EH (cell line): ENCODE measurements at places on chromosomes 1 and 21.

- peak; percentile 19 for DNase-seq
Measured at GRCh38 chr1:16418823-16419425, 18.3 kb downstream of the SPATA21 start.

GRCh38 chr1:119312500-119312899 is 56.1 kb upstream of the HAO2 start:
- no peak for DNase-seq

DNA sequence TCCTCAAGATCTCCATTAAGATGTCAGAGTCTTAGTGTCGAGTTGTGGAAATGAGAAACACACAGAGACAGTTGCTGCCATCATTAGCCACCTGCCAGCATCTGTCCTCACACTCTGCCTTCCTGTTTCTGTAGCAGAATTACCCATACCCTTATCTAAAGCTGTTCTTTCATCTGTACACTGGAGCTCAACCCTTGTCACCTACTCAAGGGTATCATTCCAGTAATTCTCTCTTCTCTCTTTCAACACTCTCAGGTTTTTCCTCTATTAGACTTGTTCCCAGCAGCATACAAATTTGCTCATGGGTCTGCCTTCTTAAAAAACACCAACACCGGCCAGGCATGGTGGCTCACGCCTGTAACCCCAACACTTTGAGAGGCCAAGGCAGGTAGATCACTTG is 27.4 kb upstream of the RNF2 start:
- no peak for DNase-seq

GRCh38 chr1:166172106-166172505 is 5.3 kb upstream of the FAM78B start:
- no peak for DNase-seq

DNA sequence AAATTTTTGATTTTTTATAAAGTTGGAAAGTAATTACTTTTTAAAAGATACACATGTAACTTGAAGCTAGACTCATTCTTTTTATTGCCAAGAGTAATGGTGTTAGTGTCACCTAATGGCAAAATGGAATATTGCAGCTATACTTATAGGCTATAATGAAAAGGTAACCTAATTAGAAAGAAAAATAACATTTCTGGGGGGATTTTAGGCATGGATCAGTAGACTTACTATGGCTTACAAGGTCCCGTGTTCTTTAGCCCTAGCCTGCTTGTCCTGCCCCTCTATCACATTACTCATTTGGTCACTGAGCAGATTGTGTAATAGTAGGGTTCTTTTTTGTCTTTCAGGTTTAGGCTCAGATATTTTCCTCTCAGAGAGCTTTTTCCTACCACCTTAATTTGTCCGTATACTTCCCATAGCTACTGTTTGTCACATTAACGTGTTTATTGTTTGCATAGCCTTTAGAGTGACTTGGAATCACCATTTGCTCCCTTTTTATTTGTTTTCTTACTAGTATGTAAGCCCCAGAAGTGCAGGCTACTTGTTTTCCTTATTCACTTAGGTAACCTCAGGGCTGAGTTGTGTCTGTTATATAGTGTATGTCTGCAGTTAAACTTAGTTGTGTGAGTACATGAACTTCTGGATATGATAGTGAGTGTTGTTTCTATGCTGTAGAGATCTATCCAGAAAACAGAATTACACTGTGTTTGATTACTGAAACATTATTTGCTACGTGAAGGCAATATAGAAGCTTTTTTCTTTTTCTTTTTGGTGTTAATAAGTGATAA is 58.7 kb downstream of the RABGAP1L start:
- DNase-seq, result peak; percentile 50

DNA sequence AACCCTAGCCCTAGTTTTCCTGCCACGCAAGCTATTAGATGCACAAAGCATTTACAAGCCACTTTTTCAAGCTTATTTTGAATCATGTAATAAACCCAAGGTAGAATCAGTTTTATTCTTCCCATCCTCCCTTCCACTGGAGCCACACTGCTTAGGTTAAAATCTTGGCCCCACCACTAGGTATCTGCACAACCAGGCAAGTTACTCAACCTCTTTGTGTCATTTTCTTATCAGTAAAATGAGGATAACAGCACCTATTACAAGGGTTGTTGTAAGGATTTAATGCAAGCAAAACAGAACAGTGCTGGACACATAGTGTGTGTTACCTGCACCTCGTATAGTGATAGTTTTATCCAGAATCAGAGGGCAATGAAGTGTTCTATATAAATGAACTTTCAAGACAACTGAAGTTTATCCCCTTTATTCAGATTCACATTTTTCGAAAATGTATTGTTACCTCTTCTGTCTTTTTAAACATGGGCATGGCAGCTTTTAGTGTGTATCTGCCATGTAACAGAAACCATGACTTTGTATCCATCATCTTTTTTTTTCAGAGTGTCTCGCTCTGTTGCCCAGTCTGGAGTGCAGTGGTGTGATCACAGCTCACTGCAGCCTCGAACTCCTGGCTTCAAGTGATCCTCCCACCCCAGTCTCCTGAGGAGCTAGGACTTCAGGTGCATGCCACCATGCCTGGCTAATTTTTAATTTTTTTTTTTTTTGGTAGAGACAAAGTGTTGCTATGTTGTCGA is 17.2 kb upstream of the TTC39A start:
- DNase-seq, result no peak

- DNase-seq, result peak; percentile 32
Measured at GRCh38 chr1:41240781-41241353, 1.2 kb downstream of the SCMH1 start.

GRCh38 chr1:184509105-184509504 is 122.3 kb downstream of the C1orf21 start:
- no peak for DNase-seq

GRCh38 chr1:78102082-78102481 is 56.3 kb downstream of the GIPC2 start:
- DNase-seq, result peak; percentile 93

- DNase-seq, result no peak
Measured at GRCh38 chr1:79519084-79519760, 512.7 kb upstream of the ADGRL4 start.

DNA sequence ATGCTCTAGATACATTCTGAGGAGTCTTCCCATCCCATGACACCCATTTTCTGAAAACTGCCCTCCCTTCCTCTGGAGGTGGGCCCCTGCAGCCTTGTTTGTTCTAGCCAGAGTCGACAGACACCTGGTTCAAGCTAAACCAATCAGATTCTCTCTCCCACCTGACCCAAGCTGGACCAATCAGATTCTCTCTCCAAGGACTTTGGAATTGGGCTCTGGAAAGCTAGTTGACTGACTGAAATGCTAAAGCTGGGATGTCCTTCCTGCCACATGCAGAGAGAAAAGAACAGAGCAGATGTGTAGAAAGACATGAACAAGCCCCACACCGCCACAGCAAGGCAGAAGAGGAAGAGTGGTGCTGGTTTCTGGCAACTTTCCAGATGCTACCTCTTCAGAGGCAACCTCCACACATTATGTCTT is 24.6 kb downstream of the ASAP3 start:
- DNase-seq, result no peak

GRCh38 chr1:177448652-177449357 is 278.0 kb downstream of the BRINP2 start:
- no peak for DNase-seq

DNA sequence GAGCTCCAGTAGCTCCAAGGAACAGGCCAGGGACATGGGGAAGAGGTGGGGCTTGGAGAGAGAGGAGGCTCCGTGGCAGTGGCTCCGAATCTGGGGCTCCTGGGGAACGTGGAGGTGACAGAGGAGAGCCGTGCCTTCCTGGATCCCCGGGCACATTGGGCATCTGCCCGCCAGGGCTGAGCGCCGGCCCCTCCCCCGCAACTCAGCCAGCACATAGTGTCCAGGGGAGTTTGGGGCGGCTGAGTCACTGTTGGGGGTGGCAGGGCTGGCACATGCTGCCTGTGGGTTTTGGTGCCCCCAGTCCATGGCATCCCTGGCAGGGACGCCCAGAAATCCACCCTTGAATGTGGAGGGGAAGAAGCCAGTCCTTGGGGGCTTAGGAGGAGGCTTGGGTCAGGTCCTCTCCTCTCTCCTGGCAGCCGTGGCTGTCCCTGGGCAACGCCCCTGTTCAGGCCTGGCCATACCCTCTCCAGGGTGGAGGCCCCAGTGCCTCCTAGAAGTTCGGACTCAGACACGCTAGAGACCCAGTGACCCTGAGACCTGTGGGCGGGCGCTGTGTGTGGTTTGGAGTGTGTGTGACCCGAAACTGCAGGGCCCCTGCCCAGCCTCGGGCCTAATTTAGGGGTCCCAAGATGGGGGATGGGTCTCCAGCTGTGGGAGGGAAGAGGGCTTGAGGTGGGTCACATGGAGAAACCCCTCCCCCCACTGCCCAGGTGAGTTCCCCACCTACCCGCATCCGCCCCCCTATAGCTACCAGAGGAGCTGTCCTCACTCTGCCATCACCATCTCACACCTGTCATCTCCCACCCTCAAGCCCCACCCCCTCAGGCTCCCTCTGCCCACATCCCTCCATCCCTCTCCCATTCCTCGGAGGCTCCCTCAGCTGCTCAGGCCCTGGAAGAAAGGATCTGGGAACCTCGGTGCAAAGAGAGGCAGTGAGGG is 1.6 kb downstream of the HSPB7 start:
- no peak for DNase-seq

DNA sequence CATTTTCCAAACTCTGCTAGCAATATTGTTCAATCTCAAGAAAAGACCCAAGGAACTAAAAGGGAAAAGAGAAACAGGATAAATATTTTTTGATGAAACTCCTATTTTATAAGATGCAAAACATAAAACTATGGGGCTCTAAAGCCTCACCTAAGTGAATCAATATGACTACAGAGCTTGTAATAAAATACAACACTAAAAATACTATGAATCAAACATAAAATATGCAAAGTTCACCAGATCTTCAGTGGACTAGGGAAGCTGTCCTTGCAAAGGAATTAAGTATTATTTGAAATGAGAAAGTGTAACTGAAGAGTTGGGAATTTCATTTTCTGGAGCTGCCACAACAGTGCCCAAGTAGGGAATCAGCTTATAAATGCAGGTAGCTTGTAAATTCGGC is 124.5 kb downstream of the CRB1 start:
- DNase-seq, result peak; percentile 16

- DNase-seq, result no peak
Measured at GRCh38 chr21:14616380-14617039, 70.4 kb upstream of the SAMSN1 start.

- DNase-seq, result no peak
Measured at GRCh38 chr1:203703586-203703985, 61.4 kb upstream of the LAX1 start.

DNA sequence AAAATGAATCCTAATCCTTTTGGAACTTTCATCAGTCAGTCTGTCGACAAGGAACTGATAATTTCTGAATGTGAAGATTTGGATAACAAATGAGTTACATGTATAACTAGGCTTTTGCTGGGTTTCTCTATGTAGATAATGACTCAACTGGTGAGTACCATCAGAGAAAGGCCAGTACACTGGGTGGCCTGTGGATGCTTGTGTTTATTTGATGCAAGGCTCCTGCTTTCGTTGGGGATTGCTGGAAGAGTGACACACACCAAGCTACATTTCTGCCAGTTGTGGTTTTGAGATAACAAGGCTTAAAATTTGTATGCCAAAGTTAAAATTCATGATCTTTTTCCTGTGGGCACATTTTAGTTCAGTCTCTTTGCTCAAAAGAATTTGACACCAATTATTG is 115.7 kb upstream of the UBE2U start:
- peak; percentile 11 for DNase-seq

DNA sequence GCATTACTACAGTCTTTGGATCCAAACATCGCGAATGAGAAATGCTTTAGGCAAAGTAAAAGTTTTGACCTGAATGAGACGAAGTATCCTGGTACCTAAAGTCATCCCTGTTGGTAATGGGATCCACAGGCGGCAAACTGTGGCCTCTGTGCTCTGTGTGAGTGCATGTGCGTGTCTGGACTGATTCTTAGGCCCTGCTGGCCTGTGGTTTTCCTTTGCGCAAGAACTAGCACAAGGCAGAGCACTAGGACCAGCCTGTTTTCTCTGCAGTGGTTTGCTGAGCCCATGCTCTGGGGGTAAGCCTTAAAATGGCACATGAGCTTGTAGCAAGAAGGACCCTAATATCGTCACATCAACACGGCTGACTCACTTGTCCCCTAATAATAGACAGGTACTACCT is 251.2 kb downstream of the DSCAM start:
- DNase-seq, result no peak

DNA sequence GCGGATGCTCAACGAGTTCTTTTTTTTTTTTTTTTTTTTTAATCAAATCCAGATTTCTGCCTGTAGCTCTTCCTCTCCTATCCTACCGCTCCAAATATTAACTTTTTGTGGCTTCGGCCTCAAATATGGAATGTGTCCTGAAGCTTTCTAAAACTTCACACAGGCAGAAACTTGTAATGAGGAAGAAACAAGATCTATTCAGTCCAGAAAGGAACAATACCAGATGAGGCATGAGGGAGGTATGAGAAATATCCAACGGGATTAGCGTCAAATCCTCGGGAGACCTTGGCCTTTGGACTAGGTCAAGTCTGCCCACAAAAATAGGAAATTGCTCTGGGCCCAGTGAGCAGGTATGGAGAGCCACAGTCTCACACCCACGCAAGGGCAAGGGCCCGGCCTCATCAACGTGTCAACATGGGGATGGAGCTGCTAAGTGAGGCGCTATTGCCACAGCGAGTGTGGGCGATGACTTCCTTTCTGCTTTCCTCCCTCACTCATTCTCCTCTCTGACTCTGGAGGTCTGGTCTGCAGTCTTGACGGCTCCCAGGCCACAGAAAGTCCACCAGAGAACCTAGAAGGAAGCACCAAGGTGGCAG is 66.6 kb downstream of the BCAR3 start:
- peak; percentile 95 for DNase-seq

DNA sequence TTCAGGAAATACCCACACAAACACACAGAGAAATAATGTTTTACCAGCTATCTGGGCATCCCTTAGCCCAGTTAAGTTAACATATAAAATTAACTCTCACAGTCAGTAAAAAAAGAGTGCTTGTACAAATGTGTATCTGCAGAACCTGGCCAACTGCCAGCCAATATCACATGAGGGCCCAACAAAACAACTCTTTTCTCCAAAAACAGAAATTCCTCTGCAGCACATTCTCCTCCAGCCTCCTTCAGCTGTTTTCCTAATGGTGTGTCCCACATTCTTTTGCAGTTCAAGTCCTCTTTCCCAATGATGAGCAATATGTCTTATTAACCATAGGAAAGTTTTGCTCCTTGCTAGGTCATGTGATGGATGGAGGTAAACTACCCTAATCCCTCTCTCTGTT is 75.5 kb downstream of the LRRC7 start:
- DNase-seq, result no peak

DNA sequence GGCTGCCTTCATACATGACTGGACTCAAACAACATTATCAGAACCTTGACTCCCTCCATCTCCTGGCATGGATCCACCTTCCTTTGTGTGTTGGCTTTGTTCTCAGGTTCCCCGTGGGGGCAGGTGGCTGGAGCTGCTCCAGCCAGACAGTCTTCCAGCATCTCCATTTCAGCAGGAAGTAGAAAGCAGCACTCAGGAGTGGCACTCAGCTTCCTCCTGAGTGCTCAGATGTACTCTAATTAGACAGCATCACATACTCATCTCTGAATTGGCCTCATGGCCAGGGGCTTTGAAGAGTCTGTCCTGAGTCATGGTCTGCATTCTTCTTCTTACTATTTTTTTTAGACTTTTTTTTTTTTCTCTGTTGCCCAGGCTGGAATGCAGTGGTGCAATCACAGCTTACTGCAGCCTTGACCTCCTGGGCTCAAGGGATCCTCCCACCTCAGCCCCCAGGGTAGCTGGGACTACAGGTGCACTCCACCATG is 27.9 kb downstream of the OVAAL start:
- peak; percentile 90 for DNase-seq
